HS-27A (cell line): ENCODE measurements at places on chromosomes 6 and 20.

DNA sequence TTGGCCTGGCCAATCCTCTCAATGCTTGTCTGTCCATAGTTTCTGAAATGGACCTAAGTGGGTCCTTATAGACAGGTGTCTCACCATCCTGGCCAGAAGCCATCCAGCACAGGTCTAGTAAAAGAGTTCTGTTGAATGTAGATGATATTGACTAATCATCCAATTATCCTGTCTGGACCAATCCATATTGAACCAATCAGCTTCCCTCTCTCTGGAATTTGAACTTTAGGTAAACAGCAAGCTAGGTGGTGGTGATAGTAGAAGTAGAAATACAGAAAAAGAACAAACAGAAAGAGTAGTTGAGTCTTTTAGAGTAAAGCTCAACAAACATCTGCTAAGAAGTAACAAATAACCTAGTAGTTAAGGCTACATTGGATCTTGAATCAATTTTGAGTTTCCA is 9.5 kb upstream of the PNRC1 start:
- no peak for DNase-seq

DNA sequence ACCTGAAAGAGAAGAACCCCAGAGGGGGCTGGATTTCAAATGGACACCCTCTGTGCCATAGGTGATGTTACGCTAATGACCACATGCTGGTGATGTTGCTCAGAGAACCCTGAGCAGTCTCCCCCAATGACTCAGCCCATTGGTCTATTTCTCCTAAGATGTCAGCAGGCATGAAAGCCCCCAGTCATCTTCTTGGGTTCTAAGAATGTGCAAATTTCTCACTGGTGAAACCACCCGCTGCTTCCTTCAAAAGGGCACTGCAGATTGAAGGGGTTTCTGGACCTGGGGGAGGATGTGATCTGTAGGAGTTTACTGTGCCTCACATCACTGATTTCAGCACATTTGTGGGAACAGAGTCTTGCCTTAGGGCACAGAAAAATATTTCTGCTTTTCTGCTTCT is 298.4 kb upstream of the MOCS1 start:
- no peak for DNase-seq

DNA sequence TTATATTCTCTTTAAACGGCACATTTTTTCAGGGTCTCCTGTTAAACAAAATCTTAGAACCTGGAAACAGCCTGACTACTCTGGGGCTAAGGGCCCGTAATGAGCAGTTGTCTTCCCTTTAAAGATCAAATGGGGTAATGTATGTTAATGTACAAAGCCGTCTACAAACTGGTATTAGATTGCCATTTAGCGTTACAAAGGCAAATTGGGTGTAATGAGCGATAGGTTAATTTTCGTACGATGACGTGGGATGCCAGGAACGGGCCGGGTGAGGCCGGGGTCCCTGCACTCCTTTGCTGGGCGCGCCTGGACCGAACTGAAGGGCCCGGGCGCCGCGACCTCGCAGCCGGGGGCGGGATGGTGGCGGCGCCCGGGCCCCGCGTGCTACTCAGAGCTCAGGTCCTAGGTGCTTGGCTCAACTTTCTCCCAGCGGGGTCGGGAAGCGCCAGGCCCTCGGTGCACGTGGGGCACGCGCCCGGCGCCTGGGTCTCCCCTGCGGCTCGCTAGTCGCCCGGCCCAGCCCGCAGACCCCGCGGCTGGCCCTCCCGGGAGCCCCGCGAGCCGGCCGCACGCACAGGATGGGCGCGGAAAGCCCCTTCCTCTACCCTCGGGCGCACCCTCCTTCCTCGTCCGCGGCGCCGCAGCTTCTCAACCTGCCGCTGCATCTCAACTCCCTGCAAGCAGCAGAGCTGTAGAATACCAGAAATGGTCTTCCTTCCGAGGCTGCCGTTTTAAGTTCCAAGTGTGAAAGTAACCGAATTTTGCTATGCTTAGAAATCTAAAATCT is 5.9 kb downstream of the NKX2-4 start:
- DNase-seq, result no peak

DNA sequence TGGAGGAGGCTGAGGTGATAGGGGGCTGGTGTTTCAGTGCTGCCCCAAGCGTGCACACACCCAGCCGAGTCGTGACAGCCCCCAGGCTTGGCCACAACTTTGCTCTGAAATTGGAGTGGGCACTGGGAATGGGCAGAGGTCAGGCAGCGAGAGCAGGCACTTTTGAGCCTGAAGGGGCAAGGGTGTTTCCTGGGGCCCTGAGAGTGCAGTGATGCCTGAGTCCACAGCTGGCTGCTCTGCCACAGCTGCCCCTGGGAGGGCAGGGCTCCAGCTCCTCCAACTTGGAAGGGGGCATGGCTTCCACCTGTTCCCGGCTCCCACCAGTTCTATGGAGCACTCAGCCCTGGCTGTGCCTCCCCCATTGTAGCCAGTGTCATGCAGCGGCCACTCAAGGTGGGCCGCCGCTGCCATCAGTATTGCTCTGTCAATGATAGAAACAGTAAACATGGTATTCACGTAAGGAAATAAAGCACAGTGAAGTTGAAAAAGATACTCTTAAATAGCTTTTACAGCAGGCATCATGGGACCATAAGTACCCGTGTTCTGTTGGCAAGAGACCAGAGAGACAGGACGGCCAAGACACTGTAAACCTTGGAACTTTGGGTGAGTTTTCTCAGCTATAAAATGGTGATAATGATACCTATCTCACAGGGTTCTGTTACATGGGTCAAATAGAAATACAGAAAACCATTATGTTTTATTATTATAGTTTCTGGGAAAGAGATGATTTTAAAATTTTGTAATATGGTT is 108.9 kb downstream of the THEMIS start:
- no peak for DNase-seq

- no peak for DNase-seq
Observed at GRCh38 chr6:79302341-79302740, 67.9 kb upstream of the HMGN3 start.

GRCh38 chr20:14599613-14600012 is 262.2 kb upstream of the FLRT3 start:
- DNase-seq, result no peak

- DNase-seq, result no peak
Observed at GRCh38 chr20:37494796-37495195, 26.3 kb upstream of the NNAT start.

DNA sequence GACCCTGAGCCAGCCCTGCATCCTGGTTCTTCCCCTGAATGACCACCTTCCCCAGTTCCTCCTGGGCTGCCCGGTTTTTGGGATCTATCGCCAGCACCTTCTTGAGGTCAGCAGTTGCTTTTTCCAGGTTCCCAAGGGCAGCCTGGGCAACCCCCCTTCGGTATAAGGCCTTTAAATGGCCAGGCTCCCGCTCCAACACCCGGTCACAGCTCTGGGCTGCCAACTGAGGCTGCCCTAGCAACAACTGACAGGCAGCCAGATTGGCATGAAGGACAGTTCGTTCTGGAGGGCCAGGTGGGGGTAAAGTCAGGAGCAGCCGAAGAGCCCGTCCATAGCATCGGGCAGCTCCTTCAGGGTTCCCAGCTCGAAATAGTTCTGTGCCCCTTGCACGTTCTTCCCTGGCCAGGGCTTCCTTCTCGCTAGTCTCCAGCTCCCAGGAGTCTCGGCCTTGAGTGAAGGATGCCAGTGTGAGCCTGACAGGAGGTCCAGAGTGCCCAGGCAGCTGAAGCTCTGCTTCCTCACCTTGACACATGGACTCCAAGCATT is 778 bp upstream of the ATF6B start:
- DNase-seq, result no peak
